Omental fat pad (tissue), 4 donors: ENCODE measurements at places on chromosomes 6 and 20. TPM values are rescaled to one million over a fixed set of nuclear protein-coding genes. Genes with fewer than 3 reads are reported as not detected.

GRCh38 chr20:61577065-61577464 is 325.0 kb downstream of the CDH4 start:
- DNase-seq, result no peak

GRCh38 chr20:38759106-38759505 is 10.8 kb downstream of the ACTR5 start:
- DNase-seq, result no peak

- no peak for DNase-seq
These were observed 20.3 kb upstream of the KCNK16 start for GRCh38 chr6:39342692-39343395.

DNA sequence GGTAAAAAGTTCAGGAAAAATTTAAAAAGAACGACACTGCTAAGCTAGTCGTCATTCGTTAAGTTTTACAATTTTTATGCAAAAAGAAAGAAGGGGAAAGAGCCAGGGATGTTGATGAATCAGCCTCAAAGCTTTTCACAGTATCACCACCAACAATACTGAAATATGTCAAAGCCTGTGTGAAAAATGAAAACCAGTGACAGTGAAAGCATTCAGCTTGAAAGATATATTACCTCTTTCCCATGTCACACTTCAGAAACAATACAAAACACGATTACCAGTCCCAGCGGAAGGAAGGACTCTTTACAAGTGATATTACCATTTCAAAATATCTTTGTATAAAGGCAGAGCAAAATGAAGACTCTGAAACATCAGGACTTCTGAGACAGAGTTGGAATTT is 489.2 kb downstream of the EPHA7 start:
- DNase-seq, result no peak

- DNase-seq, result no peak
These were observed 88.0 kb downstream of the PRND start for GRCh38 chr20:4809707-4810106.

- no peak for DNase-seq
These were observed 74.7 kb upstream of the CITED2 start for GRCh38 chr6:139448998-139449610.

STMND1 gene
- not detected for total RNA-seq

TREM1 gene
- total RNA-seq, result 20.2 TPM

GRCh38 chr20:37968841-37969401 is 64.3 kb downstream of the TTI1 start:
- no peak for DNase-seq
